GM19239 (cell line): ENCODE measurements at places on chromosomes 6 and 20.
A peak's percentile ranks its signal among the peaks of the same experiment; 100 is the strongest.

DNA sequence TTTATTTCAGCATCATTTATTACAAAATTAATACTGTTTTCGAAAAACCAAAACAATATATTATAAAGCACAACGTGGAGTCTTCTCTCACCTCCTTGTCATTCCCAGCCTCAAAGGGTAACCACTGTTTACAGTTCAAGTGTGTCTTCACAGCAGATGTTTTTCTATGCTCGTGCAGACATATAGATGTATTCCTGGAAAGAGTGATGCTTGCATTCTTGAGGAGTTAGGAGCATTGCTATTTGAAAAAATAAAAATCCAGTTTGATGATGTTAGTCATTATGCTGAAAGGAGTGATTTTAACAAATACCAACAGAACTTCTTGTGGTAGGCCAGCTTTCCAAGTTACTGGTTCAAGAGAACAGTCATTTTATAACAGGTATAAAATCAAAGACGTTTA, 234.9 kb downstream of the BCKDHB start:
- DNase-seq: no peak

GRCh38 chr20:5918856-5919625, 31.3 kb downstream of the TRMT6 start:
- DNase-seq: no peak

GRCh38 chr6:141664744-141665143, 468.0 kb upstream of the GJE1 start:
- DNase-seq: no peak

GRCh38 chr6:46690911-46691451, 3.3 kb downstream of the TDRD6 start:
- no peak for DNase-seq

DNA sequence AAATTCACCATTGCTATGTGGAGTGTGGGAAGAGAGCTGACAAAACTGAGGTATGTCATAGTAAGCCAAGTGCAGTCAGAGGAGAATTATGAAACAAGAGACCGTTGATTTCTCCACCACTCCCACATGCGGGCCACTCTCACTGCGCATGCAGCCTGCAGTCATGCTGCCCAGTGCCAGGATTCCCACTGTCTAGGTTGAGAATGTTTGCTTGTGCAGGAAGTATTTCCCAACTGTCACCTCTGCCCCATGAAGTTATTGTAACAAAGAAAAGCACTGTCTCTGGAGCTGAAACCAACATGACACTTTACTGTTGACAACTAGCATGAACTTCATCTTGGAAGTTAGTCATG, 18.7 kb upstream of the SFT2D1 start:
- no peak for DNase-seq

GRCh38 chr20:24608926-24609667, 139.7 kb downstream of the SYNDIG1 start:
- DNase-seq: no peak

DNA sequence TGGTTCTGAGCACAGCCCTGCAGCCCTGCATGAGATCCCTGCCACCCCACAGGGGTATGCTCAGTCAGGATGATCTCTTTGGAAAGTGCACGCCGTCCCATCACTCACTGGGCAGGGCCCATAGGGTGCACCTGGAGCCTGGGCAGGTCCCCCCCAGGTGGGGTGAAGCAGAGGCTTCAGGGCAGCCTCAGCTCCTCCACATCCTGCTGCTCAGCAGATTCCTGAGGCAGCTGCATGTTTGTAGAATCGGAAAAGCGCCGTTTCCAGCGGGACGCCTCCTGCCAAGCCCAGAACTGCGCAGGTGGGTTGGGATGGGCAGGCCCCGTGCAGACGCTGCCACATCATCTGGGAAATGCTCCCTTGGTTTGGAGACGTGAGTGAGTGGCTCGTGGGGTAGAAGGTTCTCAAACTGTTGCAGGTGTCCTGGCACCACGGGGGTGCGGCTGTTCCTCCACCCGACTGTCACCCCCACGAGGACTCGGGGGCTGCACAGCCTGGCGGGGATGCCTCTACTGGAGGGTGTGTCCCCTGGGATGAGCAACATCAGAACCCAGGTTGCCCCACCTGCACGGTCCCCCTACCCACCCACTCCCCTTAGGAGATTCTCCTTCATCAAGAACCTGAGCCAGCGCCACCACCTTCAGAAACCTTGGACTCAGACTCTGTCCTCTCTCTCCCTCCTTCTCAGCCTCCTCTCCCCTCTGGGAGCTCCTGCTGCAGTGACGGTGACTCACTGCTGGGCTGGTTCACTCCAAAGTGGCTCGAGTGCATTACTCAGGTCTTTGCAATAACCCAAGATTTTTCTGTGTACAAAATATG, 334.1 kb downstream of the TAF4 start:
- DNase-seq: no peak

- DNase-seq: no peak
These were observed 214.5 kb upstream of the ZNF184 start for GRCh38 chr6:27687154-27688013.

DNA sequence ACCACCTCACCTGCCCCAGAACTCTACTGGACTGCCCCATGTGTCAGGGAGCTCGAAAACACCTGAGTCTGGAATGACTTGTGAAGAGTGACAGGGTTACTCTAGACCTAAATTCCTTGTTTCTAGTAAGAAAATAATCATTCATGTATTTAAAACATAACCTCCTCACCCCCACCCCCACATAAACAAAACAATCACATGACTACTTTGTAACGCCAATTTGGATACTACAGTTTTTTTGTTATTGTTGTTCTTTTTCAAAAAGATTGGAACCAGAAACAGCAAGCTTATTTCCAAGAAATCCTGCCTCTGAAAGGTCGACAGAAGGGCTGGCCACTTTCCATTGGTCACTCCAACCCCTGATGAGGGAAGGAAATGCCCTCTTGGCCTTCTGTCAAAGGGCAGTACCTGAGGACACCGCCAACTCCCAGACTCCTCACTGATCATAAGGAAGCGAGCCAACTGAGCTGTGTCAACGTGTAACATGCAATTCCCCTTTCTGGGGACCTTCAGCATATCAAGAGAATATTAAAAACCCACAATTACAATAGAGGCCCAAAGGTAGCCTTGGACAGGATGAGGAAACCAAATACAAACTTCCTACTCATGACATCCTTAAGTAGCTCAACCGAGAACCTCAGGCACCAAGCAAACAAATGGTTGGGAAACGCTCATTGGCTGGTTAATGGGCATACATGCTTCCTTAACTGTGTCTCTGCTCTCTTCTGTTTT, 2.6 kb downstream of the MCUR1 start:
- no peak for DNase-seq

DNA sequence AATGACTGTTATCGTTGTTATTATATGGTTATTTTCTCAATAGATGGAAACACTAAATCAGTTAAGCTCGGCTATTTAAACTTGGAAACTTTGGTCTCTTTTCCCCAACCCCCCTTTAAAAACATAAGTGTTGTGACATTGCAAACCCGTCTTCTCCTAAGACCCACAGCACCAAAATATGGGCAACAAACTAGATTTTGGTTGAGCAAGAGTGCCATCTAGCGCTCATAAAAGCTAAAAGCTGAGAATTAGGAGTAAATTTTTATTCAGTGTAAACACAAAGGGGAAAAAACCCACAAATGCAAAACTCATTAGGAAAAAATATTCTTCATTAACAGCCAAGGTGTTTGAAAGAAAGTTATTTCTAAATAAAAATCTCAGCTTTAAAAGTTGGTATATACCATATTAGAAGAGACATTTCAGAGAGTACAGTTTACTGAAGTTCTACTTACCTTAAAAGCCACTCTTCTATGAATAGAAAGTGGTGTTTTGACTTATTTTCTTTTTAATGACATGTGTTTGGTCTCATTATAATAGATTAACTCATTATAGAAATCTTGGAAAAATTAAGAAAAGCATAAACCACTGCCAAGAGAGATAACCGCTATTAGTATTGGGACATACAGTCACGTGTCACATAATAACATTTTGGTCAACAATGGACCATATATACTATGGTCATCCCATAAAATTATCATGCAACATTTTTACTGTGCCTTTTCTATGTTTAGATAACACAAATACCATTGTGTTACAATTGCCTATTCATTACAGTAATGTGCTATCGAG, 21.1 kb downstream of the SESN1 start:
- no peak for DNase-seq

GRCh38 chr6:22145823-22146677, 150.8 kb downstream of the PRL start:
- no peak for DNase-seq

GRCh38 chr20:14616003-14616402, 278.6 kb upstream of the FLRT3 start:
- DNase-seq: no peak

- no peak for DNase-seq
These were observed 284.5 kb upstream of the CDYL start for GRCh38 chr6:4491501-4492260.

- no peak for DNase-seq
These were observed 25.9 kb upstream of the AGPAT4 start for GRCh38 chr6:161299726-161300125.

DNA sequence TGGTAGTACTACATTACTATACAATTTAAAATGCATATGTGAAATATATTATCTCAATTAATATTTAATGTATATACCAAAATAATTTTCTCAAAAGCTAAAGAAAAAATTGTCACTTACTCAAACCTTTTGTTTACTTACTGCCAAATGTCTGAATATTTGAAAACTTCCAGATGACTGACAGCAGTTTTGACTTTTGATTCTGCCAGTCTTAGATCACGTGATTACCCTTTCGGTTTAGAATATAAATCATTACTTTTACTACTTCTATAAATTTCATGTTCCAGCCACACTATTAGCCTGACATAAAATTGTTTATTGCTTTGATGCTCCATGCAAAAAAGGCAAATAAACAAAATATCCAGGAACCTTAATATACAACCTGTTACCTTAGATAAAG, 680.7 kb upstream of the ID4 start:
- DNase-seq: no peak

- no peak for DNase-seq
These were observed 255.2 kb downstream of the CD109 start for GRCh38 chr6:73951183-73951582.

- DNase-seq: no peak
These were observed 48.7 kb downstream of the PSMG4 start for GRCh38 chr6:3307436-3307835.

DNA sequence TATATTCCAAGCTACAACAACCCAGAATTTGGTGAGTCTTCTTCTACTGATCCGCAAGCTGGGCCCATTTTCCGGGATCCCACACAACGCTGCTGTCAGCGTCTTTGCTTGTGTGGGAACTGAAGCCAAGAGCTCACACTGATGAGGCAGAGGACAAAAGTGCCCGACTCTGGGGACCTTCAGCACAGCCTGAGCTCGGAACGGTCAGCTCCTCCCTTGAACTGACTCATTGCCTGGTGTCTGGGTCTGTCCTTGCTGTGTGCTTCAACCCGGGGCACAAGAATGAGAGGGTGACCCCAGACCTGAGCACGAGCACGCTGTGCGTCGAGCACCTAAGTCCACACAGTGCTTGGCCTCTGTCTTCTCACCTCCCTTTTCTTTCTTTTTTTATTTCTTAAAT, 33.5 kb downstream of the DACT2 start:
- DNase-seq: no peak

- no peak for DNase-seq
These were observed 48.5 kb downstream of the FHL5 start for GRCh38 chr6:96611342-96611991.

DNA sequence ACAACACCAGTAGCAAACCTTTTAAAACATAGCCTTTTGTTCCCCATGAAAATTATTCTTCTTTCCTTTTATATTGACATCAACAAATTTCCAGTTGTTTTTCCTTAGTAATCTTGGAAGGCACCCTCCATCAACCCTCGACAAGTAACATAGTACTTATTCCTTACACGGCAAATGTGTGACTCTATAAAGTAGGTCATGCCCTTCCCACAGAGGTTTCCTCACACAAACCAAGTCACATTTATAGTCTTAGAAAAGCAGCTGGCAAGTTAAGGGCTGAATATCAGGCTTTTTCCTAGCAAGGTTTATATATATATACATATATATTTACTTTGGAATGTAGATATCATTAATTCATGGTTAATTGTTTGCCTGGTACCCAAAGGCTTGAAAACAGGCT, 371.5 kb downstream of the SYNE1 start:
- no peak for DNase-seq

- peak; percentile 7 for DNase-seq
These were observed 749 bp downstream of the FRK start for GRCh38 chr6:116059713-116060571.

GRCh38 chr6:152048921-152049320, 241.4 kb downstream of the ESR1 start:
- no peak for DNase-seq

GRCh38 chr6:98514073-98514720, 320.2 kb upstream of the POU3F2 start:
- no peak for DNase-seq

GRCh38 chr6:168062346-168063289, 16.4 kb downstream of the FRMD1 start:
- DNase-seq: no peak

DNA sequence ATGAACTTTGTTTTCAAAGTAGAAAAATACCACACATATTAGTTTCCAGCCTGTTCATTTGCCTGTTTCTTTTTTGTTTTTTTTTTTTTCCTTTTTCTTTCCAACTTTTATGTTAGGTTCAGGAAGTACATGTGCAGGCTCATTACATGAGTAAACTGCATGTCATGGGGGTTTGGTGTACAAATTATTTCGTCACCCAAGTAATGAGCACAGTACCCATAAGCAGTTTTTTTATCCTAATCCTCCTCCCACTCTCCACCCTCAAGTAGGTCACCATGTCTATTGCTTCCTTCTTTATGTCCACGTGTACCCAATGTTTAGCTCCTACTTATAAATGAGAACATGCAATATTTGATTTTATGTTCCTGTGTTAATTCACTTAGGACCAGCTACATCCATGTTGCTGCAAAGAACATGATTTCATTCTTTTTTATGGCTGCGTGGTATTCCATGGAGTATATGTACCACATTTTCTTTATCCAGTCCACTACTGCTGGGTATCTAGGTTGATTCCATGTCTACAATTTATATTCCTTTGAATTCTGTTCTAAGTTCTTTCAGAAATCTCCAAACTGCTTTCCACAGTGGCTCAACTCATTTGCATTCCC, 31.8 kb downstream of the SNX14 start:
- DNase-seq: no peak

GRCh38 chr6:157669747-157670216, 153.3 kb upstream of the SNX9 start:
- DNase-seq: no peak

GRCh38 chr20:40540166-40540565, 148.9 kb downstream of the MAFB start:
- DNase-seq: no peak

DNA sequence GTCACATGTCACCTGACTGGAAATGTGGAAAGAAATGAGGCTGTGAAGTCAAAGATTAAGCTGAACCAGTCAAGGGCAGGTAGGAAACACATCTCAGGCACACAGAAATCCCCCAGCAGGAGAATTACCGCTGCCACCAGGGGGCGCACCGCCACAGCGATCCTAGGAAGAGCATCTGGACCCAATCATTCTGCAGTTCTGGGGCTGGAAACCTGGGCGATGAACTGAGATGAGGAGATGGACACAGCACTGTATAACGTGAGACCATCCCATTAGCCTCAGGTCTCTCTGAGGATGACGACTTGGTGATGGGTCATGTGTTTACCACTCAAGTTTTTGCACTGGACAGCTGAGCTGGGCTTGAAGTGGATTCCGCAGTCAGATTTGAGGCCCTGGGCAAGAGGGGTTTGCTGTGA, 6.5 kb upstream of the SLC24A3 start:
- peak; percentile 53 for DNase-seq
